ENCODE measurements at places on chromosomes 12 and 14.

DNA sequence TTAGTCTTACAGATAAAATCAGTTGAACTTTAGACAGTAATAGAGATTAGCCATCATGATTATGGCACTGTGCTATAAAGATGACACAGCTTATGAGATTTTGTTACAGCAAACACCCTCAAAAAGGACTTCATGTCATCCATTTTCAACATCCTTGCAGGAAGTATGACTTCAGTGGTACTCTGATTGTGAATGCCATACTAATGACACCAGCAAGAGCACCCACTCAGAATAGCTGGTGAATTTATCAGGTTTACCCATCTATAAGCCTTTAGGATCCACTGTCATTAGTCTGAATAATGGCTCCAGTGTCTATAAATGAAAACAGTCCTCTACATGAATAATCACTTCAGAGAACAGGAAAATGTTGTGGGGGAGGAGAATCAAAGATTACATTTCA is 615.2 kb downstream of the RPS29 start:
- DNase-seq, result no peak

GRCh38 chr12:7026854-7027253 is 8.6 kb upstream of the LPCAT3 start:
- DNase-seq, result no peak

- no peak for DNase-seq
Observed at GRCh38 chr12:124419292-124420040, 124.6 kb downstream of the RFLNA start.

DNA sequence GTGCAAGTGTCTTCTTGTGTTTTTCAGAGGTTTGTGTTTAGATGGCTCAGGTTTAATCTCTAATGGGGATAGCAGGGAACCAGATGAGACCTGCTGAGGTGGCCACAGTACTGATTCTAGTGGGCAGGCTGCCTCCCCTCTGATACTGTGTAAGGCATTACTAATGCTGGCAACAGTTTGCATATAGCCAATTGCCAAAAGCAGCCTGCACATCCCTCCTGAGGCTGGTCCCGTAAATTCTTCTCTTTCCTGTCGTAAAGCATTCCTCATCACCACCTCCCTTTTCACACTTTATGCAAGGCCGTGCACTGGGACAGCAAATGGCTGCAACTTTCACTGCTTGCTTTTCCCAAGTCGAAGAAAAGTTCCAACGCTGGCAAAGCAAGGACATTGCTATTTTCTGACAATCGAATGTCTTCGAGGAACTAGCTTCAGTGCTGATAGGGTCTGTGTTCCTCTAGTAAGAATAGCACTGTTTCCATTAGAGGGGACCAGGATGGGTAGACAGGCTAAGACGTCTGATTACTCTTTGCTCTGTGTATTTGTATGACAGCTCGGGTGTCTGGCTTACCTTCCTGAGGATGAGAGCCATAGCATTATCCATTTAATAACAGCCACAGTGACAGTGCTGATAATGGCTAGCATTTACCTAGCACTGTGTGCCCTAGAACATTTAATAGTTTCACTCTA is 178.2 kb upstream of the HIF1A start:
- DNase-seq, result peak; percentile 54

- no peak for DNase-seq
Observed at GRCh38 chr12:111120578-111120977, 200.2 kb upstream of the MYL2 start.

GRCh38 chr14:73977896-73978295 is 27.8 kb downstream of the COQ6 start:
- DNase-seq, result no peak

- peak; percentile 44 for DNase-seq
Observed at GRCh38 chr14:70663707-70664179, 22.0 kb downstream of the TTC9 start.

- peak; percentile 79 for DNase-seq
Observed at GRCh38 chr12:466039-466438, 6.3 kb downstream of the B4GALNT3 start.

- DNase-seq, result no peak
Observed at GRCh38 chr12:5882511-5883190, 62.4 kb downstream of the ANO2 start.

DNA sequence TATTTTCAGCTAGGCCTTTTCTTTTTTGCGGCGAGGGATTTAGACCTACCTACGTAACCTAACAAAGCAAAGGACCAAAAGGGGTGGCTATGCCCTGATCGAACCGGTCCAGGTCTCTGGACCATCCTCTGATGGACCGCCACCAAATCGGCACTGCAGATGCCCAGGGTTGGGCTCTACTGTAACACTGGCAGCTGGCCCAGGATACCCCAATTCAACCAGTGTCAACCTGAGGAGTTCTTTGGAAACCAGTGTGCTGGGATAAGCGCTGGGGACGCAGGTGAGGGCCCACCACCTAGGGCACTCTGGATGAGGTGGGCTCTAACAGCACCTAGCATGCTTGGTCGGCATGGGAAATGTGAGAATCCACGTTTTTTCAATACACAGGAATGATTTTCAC is 32.2 kb downstream of the FBXO21 start:
- no peak for DNase-seq

DNA sequence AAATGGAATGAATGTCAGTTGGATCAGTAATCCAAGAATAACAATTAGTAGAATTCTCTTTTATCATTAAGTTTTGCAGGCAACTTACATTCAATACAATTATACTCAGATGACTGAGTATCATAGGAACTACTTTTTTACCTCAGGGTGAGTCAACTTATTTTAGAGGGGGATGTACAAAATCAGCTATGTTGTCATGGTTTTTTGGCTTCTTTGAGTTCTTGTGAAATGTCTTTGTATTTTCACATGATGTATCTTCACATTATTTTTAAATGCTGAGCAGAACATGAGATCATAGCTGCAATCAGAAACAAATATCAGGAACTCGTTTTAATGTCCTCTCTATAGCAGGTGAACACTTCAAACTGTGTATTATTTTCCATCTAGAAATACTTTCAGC is 65.3 kb upstream of the PTPRR start:
- no peak for DNase-seq

DNA sequence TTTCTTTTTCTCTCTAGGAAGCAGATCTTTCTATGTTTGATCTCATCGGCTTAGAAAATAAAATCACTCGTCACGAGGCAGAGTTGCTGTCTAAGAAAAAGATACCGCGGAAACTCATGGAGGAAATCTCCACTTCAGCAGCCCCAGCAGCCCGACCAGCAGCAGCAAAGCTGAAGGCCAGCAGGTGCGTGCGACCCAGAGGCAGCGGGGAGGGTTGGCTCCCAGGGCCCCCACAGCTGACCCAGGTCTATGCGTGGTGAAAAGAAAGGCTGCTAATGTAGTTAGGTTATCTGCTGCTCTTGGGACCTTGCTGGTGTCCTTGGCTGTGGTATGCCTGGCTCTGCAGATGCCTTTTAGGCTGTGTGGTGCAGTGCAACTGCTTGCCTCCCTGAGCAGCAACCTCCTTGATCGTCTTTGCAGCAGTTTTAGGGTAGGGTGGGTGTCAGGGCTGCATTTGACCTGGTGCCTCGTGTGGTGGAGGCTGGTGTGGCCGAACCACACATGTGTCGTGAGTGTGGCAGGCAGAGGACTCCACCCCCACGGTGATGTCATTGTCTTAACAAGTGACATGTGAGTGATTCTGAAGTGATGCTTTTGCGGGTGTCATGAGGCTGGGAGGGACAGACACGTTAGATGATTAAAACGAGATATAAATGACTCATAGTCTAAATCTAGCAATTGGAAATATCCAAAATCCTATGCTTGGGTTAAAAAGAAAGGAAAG is 68.6 kb downstream of the EP400 start:
- DNase-seq, result no peak

DNA sequence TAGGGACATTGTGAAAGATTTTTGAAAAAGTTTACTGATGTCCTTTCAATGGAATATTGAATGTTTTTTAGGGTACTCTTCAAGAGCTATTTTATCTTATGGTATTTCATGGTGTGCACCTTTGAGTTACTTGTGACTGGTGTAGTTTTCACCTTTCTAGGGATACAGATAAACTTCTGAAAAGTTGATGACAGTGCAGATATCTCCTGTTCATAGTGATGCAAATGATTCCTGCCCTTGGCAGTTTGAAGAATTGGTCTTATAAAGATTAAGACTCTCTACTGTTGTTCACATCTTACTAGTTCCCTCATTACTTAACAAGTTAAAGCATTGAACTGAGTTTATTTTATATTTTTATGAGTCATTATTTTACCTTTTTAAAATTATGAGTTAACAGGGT is 408.9 kb downstream of the TRHDE start:
- DNase-seq, result no peak

- no peak for DNase-seq
Observed at GRCh38 chr12:48671231-48671856, 10.7 kb downstream of the KANSL2 start.

DNA sequence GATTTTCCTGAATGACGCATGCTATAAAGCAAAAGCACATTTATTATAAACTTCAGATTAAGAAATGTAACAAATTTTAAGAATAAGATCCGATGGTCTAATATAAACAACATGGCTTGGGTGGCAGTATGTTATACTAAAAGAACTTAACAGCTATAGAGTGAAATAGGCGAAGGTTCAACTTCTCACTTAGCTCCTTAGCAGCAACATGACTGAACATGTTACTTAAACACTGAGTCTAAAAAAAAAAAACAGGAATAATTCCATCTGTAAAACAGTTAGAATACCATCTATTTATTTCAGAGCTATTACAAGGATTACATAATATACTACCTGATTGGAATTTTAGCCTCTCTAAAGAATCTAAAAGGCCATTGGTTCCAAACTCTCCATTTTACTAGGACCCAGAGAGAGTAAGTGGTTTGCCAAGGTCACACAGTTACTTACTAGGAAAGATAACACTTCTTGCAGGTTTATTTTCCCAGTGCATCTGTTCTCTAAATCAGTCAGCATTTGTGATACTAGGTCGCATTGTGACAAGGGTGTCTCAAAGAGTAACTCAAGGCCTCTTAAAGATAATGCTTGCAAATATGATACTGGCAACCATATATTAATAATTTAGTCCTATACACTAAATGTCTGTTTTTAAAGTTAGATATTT is 14.8 kb downstream of the OSBPL8 start:
- no peak for DNase-seq

- no peak for DNase-seq
Observed at GRCh38 chr14:81384900-81385299, 15.2 kb downstream of the STON2 start.

GRCh38 chr12:55929306-55929791 is 1.6 kb upstream of the DGKA start:
- peak; percentile 55 for DNase-seq

DNA sequence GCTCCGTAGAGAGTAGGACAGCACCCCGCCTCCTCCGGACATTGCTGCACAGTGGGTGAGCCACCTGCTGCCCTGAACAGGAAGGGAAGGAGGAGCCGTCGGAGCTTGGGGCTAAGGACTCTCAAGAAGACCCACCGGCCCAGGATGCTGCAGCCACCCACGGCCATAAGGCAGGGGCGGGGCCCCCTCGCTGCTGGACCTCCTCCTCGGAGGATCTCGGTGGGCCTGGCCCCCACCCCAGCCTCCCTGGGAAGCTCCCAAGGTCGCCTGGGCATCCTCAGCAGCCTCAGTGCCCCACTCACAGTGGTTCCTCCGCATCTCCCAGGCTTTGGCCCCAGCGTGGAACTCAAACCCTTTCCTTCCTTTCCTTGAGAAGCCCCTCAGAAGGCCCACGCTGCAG is 68.6 kb upstream of the DIO3 start:
- peak; percentile 67 for DNase-seq

DNA sequence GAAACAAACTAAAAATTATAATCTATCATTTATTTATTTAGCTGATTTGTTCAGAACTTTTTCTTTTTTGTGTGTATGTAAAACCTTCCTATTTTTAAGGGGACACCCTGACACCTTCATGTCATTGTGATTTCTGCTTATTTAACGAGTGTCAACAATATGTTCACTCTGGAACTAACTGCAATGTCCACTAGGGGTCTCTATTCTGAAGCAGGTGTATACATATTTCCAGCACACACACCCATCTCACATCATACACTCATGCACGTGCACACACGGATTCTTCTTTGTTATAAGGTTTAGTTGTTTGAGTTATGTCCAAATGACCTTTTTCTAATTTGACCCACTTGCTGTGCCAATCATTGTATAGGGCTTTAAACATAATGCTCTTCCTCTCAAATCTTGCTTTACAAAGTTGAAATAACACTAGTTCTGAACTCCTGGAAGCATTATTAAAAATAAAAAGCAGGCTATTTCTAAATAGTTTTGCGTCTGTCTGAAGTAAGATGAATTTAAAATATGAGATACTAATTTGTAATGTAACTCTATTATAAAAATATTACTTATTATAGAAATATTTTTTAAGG is 15.5 kb downstream of the E2F7 start:
- DNase-seq, result no peak

- no peak for DNase-seq
Observed at GRCh38 chr12:16300736-16301135, 23.3 kb upstream of the SLC15A5 start.

GRCh38 chr12:94157181-94157580 is 8.8 kb downstream of the PLXNC1 start:
- DNase-seq, result no peak

- no peak for DNase-seq
Observed at GRCh38 chr12:54933376-54933775, 51.2 kb downstream of the TESPA1 start.

DNA sequence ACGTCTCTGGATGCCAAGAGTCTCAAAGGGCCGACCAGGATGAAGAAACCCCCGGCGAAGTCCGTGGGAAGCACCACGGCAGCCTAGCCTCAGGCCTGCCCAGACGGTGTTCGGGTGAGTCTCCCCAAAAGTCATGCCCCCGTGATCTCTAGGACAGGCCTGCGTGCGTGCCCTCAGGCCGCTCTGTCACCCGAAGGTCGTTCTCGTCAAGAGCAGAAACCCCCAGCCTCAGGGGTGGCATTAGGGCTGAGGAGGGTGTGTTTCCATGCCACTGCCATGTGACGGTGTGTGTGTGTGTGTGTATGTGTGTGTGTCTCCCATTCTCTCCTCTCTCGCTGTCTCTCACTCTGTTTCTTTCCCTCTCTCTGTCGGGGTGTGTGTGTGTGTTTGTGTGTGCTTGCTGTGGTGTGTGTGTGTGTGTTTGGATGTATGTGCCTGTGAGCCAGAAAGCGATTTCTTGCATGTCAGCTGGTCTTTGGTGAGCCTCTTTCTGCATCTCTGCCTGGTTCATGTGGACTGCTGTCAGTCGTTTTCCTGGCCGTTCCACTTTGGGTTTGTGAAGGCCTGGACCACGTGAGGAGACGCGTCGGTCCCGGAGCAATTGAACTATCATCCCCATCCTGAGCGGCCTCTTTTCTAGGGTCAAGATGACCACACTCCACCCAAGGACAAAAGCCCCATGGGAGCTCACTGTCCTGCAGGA is 772.5 kb upstream of the ALG10B start:
- no peak for DNase-seq

GRCh38 chr12:100329800-100330199 is 27.1 kb upstream of the SLC17A8 start:
- DNase-seq, result no peak

- DNase-seq, result peak; percentile 53
Observed at GRCh38 chr12:27627123-27627852, 69.0 kb upstream of the REP15 start.
